ENCODE measurements at places on chromosomes 3 and 15. TPM values are rescaled to one million over a fixed set of nuclear protein-coding genes. Genes with fewer than 3 reads are reported as not detected.

DNA sequence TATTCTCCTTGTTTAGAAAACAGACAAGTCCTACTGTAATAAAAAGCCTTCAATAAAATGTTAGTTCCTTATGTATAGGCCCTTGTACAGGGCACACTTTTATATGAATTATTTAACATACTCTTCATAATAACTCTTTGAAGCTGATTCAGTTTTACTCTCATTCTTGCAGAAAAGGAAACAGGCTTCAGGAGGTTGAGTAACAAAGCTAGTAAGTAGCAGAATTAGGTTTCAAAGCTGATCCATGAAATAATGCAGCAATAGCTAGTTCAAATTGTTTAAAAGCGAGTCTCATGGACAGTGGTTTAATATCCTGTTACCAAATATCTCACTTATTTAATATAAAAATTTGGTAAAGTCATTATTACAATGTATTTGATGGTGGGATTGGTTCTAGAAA, 25.0 kb downstream of the TCF12 start:
- no peak for DNase-seq

Gene LSG1
- 37.4 TPM for total RNA-seq

DNA sequence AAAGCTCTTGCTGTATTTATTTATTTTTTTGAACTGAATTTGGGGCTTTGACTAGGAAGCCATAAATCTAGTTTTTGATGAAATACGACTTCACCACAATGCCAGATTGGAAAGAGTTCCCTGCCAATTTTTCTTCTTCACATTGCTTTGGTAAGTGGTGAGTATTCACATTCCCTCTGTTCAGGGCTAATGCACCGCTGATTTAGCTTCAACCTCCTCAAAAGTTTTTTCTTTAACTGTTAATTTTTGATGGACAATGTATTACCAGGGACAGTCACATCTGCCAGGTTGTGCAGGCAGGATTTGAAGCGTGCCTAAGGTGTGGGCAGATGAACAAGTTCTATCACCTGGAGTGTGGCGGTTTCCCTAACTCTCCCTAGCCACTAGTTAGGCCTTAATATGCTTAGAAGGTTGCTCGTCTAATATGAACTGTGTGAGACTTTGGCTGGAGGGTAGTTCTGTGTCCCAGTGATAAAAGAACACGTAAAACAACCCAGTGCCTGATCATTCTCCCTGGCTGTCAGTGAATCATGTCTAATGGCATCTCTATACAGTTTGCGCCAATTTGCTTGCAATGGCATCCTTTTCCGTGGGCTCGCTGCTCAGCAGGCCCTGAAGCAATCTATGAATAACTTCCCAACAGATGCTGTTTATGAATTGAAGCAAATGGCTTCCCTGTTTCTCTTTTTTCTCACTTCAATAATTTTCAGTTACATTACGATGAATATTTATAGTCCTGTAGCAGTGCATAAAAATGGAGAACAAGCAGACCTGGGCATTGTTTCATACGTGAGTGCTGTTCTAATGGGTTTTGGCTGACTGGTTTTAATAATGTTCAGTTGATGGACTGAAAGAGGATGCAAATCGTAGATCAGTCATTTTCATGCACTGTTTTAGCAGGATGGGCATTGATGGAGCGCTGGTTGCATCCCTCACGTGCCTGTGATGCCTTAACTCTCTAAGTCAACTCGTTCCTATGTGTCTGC, 243.2 kb upstream of the SUCLG2 start:
- no peak for DNase-seq

GRCh38 chr3:53670721-53671120, 175.5 kb downstream of the CHDH start:
- no peak for DNase-seq

Gene TRIM42
- not detected for total RNA-seq

DNA sequence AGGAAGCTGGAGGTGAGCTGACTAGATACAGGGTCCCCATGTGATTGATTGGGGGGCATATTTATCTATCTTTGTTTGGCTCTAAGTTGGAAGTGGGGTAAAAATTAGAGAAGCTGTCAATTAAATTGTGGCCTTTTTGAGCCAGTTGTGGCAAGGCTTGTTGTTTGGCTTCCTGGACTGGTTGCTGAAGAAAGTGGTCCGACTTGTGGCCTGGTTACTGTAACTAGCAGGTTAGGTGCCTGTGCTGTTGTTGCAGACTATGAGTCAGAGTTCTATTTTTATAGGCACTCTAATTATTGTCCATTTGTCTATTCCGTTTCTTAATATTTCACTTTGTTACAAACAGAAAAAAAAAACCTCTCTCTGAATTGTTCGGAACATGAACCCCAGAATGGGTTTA, 129.1 kb upstream of the CNTN6 start:
- no peak for DNase-seq

GRCh38 chr15:91925794-91926193, 72.3 kb downstream of the SLCO3A1 start:
- no peak for DNase-seq

GRCh38 chr15:68696414-68697363, 117.9 kb downstream of the CORO2B start:
- no peak for DNase-seq

Gene XYLB
- total RNA-seq, result 5.8 TPM

Gene UBP1
- total RNA-seq, result 95.2 TPM

GRCh38 chr3:190554197-190554596, 40.3 kb downstream of the IL1RAP start:
- DNase-seq, result no peak

DNA sequence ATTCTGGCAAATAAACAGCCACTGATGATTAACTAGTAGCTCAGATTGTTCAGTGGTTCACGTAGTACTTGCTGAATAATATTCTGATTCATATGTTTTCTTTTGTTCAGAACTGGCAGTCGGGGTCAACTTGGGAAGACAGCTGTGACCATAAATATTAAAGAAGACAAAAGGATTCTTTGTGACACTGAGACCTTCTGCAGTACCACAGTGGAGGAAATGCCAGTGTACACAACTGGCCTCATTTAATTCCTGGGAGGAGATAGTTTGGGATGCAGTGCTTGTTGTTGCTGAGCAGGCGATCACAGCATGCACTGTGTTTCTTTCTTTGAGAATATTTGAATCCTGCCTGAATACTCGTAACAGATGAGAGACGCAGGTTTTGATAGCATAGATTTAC, 26.7 kb upstream of the MCF2L2 start:
- no peak for DNase-seq

Gene PLSCR5
- total RNA-seq, result not detected

Gene PRSS50
- 2.2 TPM for total RNA-seq

- no peak for DNase-seq
Measured at GRCh38 chr15:37397266-37398022, 297.1 kb upstream of the MEIS2 start.

DNA sequence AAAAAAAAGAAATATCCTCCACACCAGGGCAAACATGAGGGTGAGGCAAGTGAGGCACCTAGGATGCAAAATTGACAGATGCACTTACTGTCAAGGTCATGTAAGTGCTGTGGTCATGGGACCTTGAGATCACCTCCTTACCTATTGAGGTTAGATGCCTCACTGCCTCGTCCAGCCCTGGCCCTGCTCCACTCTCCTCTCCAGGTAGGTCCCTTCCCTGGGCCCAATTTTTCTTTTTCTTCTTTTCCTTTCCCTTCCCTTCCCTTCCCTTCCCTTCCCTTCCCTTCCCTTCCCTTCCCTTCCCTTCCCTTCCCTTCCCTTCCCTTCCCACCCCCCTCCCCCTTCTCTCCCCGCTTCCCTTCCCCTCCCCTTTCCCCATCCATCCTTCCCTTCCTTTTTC, 71.1 kb upstream of the DLG1 start:
- DNase-seq, result no peak

Gene FXR1
- total RNA-seq, result 315 TPM

- DNase-seq, result no peak
Measured at GRCh38 chr3:132231633-132232032, 85.6 kb upstream of the ACP3 start.

DNA sequence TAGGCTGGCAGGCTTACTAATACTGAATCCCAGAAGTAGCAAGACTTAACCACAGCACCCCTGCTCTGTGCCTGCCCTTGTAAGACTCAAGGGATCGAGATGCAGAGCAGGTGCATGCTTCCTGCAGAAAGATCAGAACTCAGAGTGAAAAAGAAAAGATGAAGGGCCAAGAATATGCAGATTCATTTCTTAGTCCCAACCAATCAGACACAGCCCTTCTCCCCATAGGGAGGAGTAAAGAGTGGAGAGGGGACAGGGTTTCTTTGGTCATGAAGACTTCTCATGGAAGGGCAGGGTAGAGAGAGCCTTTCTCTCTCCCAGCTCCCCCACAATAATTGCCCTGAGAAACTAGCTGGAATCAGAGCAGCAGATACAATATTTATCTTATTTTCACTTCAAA, 105.6 kb upstream of the MB21D2 start:
- DNase-seq, result no peak

Gene PPM1L
- total RNA-seq, result 10.7 TPM

GRCh38 chr3:151219056-151219455, 16.0 kb upstream of the GPR171 start:
- no peak for DNase-seq

Gene BCL2A1
- 27.4 TPM for total RNA-seq

DNA sequence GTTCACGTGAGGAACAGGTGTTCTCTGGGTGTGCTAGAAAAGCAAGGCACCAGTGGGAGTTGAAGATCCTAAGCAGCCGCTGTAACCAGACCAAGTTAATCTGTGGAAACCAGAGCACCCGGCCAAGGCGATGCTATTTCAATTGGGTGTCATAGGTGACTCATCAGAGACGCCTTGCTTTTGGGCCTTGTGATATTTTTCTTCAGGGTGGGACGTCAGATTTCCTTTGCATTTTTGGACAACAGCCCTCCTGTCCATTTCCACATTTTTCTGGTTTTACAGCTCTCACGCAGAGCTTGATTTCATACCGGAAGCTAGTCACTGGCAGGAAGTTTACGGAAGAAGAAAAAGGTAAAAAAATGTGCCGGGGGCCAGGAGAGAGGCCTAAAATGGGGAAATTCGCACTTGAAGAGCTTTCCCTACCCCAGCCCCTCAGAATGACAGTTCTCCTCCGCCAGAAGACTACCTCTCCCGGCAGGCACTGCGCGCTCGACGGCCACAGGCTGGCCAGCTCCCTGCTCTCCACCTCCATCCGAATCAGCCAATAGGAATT, 471 bp upstream of the KBTBD8 start:
- DNase-seq, result no peak

- DNase-seq, result no peak
Measured at GRCh38 chr3:115968871-115969270, 345.6 kb downstream of the GAP43 start.

GRCh38 chr3:172074032-172074431, 34.7 kb downstream of the FNDC3B start:
- DNase-seq, result no peak

DNA sequence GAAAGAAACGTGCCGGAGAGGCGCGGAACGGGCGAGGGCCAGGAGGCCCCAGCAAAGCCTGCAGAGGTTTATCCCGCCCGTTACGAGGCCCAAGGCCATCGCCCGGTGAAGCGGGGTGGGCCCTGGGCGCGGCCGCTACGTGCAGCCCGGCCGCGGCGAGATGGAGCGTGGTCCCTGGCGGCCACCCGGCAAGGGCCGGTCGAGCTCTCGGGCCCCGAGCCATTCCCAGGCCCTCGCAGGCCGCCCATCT, 1.1 kb downstream of the PKM start:
- no peak for DNase-seq

DNA sequence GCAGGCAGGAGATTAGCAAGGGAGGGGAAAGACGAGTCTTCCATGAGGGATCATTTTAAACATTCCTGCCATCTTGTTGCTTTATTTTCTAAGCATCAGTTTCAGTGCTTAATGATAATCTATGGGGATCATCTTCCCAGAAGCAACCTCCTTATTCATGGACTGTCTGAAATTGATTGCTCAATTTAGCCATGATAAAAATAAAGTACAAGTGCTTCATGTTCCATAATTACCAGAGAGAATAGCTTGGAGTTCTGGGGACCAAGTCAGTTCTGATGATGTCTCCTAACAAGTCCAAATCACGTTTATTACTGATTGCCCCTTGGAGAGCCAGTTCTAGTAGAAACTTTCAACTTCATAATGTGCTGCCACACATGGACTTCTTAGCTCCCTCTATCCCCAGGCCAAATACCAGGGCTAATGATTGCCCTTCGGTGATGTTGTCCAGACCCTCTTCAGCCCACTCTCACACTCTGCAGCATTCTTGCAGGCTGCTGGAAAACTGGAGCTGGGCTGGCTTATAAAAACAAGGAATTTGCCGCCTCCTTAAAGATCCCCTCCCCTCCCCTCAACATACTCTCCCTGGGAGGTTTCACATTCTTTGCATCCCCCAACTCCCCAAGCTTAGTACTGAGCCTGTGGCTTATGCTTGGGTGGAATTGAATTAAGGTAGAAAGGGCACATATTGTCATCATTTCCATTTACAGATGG, 222.1 kb upstream of the ADAMTS9 start:
- DNase-seq, result peak; percentile 36
